ENCODE measurements at places on chromosomes 6 and 20.
A peak's percentile ranks its signal among the peaks of the same experiment; 100 is the strongest.

GRCh38 chr6:12527339-12527738 lies 189.2 kb upstream of the PHACTR1 start:
- DNase-seq: no peak

DNA sequence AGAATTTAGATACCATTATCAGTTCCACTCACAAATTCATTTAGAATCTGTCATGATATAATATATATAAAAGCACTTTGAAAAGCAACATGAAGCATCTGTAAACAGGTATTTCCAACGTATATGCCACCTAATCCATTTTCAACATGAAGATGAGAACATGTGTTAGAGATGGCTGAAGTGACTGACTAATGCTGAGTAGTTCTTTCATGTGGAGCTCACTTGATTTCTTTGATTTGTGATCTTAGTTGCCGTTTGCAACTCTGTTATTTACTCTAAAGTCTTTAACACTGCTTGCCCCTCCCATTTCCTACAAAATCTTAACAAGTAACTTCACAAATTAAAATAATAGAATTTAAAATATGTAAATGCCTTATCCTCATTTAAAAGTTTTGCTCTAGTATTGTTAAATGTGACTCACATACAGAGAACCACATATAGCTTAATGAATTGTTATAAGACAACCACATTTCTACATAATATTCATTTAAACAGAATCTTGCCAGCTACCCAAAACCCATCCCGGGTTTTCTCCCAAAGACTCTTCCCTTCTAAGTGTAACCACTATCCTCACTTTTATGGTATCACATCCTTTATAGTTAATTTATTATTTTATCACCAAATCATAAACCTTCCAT lies 78.3 kb downstream of the ME1 start:
- DNase-seq: no peak

- DNase-seq: no peak
Measured at GRCh38 chr20:58634059-58634458, 17.0 kb upstream of the STX16 start.

DNA sequence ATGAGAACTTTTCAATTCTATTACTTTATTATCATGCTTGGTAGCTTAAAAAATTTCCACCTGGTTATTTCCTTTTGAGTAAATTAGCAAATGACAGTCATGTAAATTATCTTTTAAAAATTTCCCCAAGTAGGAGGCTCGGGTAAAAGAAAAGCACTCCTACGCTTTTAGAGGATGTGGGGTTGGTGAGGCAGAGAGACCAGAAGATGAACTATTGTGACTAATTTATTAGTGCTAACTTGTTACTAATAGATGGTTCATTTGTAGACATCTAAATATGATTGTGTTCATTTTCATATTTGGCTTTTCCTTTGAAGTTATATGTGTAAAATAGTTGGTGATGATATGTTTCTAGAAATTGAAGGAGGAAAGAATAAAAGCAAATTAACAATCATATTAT lies 27.0 kb downstream of the ZNF292 start:
- DNase-seq: no peak

DNA sequence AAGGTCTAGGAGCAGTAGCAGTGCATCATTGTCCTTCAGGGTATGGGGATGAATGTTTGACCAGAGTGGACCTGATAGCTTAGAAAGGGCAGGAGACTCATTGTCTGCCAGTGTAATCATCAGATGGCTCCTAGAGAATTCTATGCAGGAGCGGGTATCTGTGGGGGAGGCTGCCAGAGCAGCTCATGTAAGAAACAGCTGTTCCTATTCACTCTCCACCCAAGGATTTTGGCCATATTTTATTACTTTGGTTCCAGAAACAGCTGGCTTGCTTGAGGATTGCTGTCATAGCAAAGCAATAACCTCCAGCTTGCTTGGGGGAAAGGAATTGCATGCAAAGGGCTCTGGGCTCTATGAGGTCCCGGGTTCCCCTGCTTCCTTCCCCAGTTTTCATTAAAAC lies 44.1 kb downstream of the RALY start:
- no peak for DNase-seq

GRCh38 chr20:18397030-18397429 lies 69.8 kb downstream of the DZANK1 start:
- DNase-seq: no peak

GRCh38 chr20:25083141-25083772 lies 1.3 kb upstream of the VSX1 start:
- DNase-seq: no peak

- peak; percentile 91 for DNase-seq
Measured at GRCh38 chr20:24657196-24657595, 187.8 kb downstream of the SYNDIG1 start.

- DNase-seq: no peak
Measured at GRCh38 chr20:13111249-13111911, 102.6 kb downstream of the SPTLC3 start.

DNA sequence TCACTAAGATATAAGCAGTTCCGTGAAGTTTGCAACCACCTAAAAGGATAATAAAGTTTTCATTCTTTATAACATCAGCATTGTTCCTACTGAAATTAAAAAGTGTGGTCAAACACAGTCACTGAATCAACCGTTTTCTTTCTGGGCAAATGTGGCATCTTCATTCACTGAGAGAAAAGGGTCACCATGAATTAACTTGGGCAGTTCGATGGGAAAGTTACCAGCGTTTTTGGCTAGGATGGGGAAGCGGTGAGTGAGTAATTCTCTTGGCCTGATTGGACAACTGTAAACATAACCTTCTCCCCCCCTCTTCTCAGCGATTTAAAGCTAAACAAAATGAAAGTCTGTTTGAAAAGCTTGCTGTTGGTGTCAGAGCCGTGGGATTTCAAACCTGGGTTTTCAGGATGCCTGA lies 181.8 kb downstream of the SASH1 start:
- DNase-seq: peak; percentile 72

GRCh38 chr6:52155791-52156576 lies 30.2 kb upstream of the IL17A start:
- DNase-seq: peak; percentile 86

GRCh38 chr6:142300758-142301650 lies 803 bp upstream of the ADGRG6 start:
- DNase-seq: peak; percentile 75

DNA sequence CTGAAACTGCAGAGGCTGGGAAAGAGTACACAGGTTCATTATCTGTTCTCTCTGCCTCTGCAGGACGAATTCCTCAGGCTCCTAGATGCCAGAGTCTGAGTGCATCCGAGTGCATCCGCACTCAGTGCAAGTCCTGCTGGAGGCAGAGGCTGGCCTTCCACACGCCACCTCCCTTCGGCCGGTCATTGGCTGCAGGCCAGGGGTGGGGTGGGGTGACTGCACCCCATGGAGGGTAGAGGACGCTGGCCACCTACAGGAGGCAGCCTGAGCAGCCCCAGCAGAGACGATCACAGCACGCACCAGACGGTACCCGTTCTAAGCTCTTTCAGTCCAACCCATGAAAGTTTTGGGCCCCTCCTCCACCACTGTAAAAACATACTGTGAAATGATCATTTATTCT lies 11.7 kb downstream of the SFT2D1 start:
- DNase-seq: no peak

GRCh38 chr6:162773996-162774395 lies 46.2 kb downstream of the PACRG start:
- no peak for DNase-seq

GRCh38 chr20:53425941-53426340 lies 167.7 kb downstream of the ZNF217 start:
- DNase-seq: no peak

GRCh38 chr6:107732461-107732860 lies 91.7 kb downstream of the SCML4 start:
- no peak for DNase-seq

- no peak for DNase-seq
Measured at GRCh38 chr20:57943291-57943690, 233.5 kb upstream of the PMEPA1 start.

GRCh38 chr20:19832875-19833274 lies 74.8 kb downstream of the RIN2 start:
- DNase-seq: no peak

DNA sequence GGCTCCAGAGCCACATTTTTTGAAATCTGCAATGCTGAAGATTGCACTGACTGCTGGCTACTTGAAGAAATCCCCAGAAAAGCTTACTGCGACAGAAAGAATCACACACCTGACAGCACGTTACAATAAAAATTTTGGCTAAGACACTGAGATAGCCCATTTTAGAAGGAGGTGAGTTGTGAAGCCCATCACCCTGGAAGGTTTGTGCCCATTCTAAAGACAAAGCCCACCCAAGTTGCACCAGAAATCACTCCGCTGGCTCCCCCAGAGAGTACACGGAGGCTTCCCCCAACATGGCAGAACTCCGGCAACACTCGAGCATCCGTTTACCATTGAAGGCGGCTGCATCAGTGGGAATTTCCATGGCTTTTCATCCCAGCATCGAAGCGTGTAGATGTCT lies 29.4 kb downstream of the LPA start:
- DNase-seq: no peak

GRCh38 chr20:58028123-58028522 lies 200.3 kb downstream of the ANKRD60 start:
- no peak for DNase-seq

DNA sequence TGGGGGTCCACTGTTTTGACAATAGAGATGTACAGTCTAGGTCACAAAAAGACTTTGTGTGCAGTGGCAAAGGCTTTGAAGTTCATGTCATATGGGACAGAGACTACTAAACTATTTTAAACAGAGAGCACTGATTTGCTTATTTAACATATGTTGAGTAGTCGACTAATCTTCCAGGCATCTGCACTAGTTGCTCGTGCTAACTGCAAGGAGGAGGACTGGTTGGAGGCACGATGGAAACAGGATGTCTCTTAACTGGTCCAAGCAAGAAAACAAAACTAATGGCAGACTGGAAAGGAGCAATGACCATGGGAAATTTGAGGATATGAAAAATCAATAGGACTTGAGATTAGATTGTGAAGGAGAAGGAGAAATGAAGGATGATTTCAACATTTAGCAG lies 28.5 kb upstream of the ERVFRD-1 start:
- no peak for DNase-seq

- no peak for DNase-seq
Measured at GRCh38 chr6:106802139-106802538, 172.4 kb downstream of the CD24 start.

GRCh38 chr6:159951772-159952171 lies 17.1 kb upstream of the IGF2R start:
- DNase-seq: no peak

- DNase-seq: peak; percentile 52
Measured at GRCh38 chr6:129575378-129576118, 134.4 kb downstream of the ARHGAP18 start.
